ENCODE measurements at places on chromosomes 6 and 20.

GRCh38 chr6:14658030-14658429 lies 540.5 kb downstream of the CD83 start:
- no peak for DNase-seq

DNA sequence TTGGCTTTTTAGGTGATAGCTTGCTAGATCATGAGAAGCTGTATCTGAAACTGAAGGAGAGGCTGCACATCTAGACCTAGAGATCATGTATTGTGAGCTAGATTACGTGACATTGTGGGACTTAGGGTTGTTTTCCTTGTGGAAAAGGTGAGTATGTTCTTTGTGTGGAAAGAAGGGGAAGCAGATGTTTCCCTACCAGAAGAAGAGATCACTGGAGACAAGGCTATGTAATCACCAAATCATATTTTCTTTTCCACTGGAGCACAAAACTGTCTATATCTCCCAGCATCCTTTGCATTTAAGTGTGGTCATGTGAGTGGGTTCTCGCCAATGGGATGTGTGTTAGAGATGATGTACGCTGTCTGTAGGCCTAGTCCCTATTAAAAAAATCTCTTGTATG lies 7.0 kb upstream of the EPB41L2 start:
- DNase-seq = no peak

GRCh38 chr6:155630085-155630484 lies 174.4 kb upstream of the NOX3 start:
- DNase-seq = no peak

DNA sequence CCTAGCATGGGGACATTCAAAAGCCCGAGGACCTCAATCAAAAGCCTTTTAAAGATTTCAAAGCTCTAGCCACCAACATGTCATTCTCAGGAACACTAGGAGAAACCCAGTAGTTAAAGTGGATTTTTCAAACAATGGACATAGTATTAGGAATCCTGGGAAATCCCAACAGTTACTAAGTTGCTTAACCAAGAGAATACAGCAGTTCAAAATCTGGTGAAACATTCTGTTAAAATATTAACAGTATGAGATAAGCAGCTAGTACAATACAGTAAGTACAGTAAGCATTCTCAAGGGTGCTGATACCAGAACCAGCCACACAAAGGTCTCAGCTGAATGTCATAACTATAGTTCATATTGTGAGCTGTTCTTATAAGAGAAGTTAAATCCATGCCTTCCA lies 68.6 kb downstream of the CDK19 start:
- DNase-seq = no peak

DNA sequence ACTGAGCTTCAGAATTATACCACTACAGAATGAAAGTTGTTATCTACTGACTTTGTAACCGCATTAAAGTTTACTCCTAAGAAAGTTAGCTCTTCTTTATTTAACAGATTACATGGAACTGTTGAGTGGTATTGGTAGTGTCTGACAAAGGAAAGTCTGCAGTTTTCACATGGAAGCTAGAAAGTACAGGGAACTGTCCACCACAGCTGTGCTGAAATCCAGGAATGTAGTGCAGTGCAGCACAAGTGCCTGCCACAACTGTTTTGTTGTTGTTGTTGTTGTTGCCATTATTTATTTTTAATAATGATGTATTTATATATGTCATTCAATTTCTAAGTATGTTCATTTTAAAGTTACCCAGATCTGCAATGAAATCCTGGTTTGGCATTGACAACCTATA lies 464.9 kb downstream of the TBC1D32 start:
- no peak for DNase-seq

GRCh38 chr6:129073691-129074395 lies 190.9 kb downstream of the LAMA2 start:
- DNase-seq = peak; percentile 9

DNA sequence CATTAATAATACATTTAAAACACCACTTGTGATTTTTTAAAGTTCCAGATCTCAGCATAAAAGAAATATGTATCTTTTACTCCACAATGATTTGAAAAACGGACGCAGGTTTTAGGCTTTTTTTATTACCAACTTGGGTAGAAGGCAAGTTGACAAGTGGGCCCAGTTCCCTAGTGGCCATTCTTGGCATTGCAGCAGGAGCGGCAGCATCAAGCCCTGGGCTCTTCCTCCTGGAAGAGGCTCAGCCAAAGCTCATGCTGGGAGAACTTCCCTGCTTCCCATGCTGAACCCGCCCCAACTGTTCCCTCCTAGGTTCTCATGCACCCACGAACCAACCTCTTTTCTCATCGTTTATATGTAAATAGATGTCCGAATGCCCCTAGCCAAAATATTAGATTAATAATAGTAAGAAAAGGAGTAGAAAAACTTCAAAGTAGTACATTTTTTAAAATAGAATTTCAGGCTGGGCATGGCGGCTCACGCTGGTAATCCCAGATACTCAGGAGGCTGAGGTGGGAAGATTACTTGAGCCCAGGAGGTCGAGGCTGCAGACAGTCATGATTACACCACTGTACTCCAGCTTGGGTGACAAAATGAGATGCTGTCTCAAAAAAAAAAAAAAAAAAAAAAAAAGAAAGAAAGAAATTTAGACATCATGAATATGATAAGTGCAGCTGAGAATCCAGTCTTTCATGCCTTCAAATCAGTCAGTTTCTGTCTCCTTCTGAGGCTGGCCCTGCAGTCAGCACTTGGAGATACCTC lies 18.2 kb upstream of the MYB start:
- no peak for DNase-seq

DNA sequence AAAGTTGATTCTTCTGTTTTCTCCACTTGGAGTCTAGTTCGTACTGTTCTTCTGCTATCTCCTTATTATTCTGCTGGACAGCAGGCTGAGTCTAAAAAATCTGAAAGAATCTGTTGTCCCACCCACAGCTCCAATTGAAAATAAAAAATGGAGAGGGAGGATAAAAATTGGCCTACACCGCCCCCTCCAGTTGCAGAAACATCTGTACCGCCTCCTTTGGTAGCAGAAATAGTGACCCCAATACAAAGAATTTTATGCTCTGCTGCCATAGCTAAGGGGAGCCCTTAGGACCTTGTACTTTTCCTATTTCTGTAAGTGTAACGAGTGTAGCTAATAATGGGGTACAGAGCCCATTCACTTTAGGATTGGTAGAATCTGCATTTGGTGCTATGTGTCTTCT lies 4.9 kb upstream of the FKBP1A start:
- no peak for DNase-seq

- DNase-seq = no peak
Measured at GRCh38 chr20:32762754-32763201, 593 bp downstream of the DNMT3B start.

- peak; percentile 49 for DNase-seq
Measured at GRCh38 chr6:163536770-163537169, 122.3 kb downstream of the QKI start.

- DNase-seq = peak; percentile 57
Measured at GRCh38 chr6:69570106-69570505, 226.7 kb downstream of the LMBRD1 start.

DNA sequence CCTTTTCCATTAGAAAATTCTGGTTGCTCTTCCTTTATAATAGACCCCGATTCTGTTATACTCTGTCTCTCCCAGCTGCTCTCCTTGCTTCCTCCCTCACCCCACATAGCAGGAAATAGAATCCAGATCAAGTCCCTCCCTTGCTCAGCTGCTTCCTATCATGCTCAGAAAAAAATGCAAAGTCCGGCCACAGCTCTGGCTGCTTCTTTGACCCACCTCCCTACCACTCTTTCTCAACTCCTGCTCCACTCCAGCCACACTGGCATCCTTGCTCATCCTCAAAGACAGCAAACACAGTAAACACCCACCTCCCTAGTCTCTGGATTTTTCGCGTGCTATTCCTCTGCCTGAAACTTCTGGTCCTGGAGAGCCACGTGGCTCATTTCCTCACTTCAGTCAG lies 9.1 kb upstream of the SLC22A16 start:
- no peak for DNase-seq

DNA sequence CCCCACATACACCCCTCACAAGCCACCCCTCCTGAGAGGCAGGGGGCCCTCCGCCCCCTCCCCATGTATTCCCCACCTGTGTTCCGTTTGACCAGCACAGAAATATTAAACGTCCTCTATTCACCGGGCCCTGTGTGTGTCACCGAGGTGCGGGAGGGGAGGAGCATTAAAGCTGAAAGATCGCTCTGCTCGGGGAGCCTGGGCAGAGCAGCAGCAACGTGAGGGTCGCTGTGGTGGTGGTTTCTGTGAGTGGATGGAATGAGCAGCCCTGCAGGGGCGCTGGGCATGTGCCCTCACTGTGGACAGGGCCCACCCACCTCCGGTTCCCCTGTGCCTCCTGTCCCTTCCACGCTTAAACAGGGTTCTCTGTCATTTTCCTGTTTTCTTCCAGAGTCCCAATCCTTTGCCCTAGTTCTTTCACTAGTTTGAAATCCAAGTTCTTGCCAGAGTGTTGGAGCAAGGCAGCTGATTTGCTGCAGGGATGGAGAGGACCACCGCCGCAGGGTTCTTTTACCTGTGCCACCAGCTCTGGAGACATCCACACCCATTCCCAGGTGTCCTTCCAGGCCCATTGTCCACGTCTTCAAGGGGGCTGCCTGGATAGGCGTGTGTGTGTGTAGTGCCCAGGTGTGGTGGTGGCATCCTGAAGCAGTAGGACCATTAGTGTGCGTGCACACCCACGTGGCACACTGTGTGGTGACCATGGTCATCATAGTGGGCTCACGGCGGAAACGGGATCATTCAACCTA lies 37.6 kb upstream of the MDFI start:
- DNase-seq = no peak

GRCh38 chr6:166203003-166203640 lies 35.5 kb upstream of the TBXT start:
- no peak for DNase-seq

DNA sequence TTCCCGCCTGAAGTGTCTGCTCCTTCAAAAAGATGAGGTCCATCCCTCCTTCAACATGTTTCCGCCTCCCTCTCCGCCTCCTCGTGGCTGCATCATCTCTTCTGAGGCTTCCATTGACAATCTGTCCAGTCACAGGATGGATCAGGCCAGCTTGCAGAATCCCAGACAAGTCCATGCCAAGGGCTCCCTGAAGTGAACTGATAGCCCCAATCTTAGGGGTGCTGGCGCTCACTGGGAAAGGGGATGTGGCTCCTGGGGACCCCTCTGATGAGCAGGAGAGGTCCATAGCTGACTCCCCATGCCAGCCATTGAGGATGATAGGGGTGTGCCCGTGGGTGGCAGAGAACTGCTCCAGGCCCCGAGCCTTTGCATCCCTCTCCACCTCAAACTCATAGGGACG lies 48.6 kb upstream of the EMILIN3 start:
- DNase-seq = no peak

DNA sequence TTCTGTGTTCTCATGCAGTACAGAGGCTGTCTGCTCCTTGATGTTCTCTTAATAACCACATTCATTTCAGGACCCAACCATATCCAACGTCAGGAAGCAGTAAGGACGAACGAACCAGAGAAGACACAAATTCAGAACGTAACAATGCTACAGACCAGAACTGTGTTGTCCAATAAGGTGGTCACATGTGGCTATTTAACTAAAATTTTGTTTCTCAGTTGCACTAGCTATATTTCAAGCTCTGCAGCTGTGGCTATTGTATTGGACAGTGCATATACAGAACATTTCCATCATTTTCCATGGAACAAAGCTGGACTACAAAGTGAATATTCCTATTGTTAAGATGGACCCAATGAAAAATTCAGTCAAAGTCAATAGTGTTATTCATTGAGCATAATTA lies 27.0 kb downstream of the MAP7 start:
- no peak for DNase-seq

- no peak for DNase-seq
Measured at GRCh38 chr6:135813401-135813800, 38.1 kb upstream of the PDE7B start.

DNA sequence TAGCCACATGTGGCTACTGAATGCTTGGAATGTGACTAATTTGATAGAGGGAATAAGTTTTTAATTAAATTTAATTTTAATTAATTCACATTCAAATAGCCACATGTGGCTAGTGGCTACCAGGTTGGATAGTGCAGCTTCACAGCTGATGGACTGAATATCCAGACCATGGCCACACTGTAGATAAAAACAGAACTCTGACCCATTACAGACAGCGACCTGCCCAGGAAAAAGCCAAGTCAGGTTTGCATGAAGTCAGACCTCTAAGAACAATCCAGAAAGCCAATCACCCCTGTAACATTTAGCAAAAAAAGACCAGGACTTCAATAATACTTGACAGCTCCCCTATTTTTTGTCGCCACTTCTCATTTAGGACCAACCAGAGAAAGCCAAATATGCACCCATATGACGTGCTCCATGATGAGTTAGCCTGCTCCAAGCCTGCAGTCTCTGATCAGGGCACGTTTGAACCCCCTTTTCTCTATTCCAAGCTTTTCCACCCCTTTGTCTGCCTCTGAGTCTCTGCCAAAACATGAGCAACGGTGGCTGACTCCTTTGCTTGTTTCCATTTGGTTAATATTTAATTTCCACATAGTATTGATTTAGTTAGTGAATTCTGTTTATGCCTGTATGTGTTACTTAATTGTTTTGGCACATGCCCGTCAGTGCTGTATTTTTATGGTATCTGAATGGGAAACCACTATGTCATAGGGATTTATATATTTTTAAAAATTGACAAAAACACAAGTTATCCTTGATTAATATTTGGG lies 636.3 kb downstream of the UTRN start:
- no peak for DNase-seq

- no peak for DNase-seq
Measured at GRCh38 chr6:154381548-154381947, 24.9 kb upstream of the IPCEF1 start.

- peak; percentile 33 for DNase-seq
Measured at GRCh38 chr6:22471132-22471690, 98.2 kb upstream of the HDGFL1 start.

DNA sequence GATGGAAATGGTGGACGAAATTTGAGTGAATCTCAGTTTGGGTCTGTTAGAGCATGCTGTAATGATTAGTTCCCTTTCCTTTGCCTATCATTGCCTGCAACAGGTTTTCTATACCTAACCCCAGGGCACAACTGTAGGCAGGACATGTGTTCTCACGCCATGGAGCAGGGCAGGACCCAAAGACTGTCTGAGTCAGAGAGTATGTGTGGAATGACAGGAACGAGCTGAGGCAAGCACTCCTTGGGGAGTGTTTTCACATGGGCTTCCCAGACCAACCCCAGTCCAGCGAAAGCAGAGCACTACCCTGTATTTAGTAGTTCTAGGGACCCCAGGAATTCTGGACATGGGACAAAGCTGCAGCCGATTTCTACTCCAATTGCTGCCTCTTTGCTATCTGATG lies 234.2 kb downstream of the HACE1 start:
- peak; percentile 75 for DNase-seq

GRCh38 chr20:38893565-38894090 lies 32.6 kb upstream of the FAM83D start:
- DNase-seq = peak; percentile 26

DNA sequence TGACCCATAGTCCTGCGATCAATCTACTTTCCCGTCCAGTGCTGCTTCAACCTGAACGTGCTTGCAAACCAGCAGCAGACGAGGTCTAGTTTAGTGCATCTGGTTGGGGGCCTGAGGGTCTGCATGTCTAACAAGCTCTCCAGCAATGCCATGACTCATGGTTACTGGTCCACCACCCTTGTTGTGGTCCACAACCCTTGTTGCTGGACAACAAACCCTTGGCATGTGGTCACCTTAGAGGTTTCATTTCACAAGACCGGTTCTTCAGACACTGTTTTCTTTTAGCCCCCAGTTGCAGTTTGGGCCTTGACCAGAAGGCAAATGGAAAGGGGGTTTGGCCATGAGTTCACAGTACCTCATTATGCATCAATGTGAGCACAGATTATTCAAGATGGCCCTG lies 424.8 kb downstream of the QKI start:
- DNase-seq = no peak
